ENCODE measurements at places on chromosomes 3 and 15.

GRCh38 chr3:183587336-183587735 is 31.8 kb upstream of the KLHL6 start:
- no peak for DNase-seq

- DNase-seq, result no peak
Observed at GRCh38 chr3:121942116-121942786, 48.0 kb downstream of the SLC15A2 start.

- no peak for DNase-seq
Observed at GRCh38 chr3:185866995-185867394, 42.2 kb upstream of the IGF2BP2 start.

DNA sequence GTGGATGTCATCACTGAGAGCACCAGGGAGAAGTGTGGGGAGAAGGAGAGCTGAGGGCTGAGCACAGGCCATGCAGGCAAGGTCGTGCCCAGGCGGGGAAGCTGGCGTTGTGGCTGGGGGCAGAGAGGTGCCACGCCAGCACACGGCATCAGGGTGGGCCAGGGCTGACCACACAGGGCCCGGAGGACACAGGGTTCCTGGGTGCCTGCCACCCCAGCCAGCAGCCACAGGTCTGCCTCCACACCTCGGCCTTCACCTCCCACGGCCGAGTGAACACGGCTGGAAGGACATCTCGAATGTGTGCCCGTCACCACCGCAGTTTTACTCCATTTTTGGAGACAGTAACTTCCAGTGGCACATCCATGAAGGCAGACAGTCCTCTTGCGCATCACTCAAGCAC is 77.1 kb downstream of the ATP10A start:
- DNase-seq, result no peak

DNA sequence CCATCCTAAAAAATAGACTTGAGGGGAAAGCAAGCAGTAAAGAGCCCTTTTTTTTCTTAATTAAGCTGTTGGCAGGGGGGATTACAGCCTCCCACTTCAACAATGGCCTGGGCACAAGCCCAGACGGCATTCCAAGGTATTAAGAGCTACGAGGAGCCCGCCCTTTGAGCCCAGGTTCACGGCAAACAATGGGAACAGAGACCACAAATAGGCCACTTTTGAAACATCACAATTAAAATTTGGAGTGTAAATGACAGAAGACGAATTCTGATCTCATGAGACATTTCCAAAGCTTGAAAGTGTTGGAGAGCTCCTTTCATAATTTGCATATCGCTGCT is 8.9 kb downstream of the CHSY1 start:
- DNase-seq, result no peak

DNA sequence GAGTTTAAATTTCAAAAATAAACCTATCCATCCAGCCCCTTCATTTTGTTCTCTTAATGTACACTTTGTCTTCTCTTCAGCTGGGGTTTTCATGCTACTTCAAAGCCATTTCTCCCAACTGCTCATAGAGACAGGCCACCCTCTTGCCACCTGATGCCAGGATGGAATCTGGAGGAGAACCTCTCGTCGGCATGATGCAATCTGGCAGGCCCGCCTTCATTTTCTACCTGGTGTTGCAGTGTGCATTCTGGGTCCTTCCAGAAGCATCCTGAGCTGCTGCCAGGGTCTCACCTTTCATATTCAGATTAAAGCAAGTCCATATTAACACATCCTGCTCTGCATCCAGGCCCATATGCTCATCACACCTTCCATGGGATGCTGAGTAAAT is 60.8 kb downstream of the CTNNB1 start:
- no peak for DNase-seq

Data from WTC11 (cell line).